ENCODE measurements at places on chromosomes 2 and 18.

DNA sequence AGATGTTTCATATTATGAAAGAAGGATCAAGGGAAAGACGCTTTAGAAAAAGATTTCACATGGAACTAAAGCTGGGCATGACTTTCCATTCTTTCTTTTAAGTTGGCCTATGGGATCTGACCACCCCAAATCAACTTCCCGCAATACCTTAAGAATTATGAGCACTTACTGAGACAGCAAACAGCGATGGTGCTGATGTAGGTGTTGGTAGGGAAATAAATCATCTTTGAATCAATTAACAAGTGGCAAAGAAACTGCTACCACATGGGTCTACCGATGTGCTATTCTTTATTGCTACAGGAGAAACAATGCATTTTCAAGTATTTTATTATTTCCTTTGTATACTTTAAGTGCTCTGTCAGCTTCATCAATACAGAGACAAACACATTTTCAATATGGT is 239.6 kb downstream of the PIEZO2 start:
- no peak for DNase-seq

DNA sequence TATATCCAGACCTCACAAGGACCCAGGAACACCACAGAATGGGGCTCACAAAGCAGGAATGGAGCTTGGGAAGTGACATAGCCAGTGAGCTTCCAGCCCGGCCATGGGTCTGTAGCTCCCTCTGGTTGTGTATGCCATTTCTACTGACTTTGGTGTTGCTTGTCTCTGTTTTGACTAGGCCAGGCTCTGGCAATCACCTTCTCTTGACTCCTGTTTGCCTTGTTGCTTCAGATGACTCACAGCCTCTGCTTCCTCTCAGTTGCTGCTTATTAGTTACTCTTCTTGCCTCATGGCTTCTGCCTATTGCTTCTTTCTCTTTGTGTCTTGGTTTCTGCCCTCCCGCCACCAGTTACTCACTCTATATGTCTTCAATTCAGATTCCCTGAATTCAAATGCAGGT is 15.8 kb upstream of the IER3IP1 start:
- no peak for DNase-seq

GRCh38 chr2:85326406-85327159 is 1.2 kb downstream of the TGOLN2 start:
- no peak for DNase-seq

DNA sequence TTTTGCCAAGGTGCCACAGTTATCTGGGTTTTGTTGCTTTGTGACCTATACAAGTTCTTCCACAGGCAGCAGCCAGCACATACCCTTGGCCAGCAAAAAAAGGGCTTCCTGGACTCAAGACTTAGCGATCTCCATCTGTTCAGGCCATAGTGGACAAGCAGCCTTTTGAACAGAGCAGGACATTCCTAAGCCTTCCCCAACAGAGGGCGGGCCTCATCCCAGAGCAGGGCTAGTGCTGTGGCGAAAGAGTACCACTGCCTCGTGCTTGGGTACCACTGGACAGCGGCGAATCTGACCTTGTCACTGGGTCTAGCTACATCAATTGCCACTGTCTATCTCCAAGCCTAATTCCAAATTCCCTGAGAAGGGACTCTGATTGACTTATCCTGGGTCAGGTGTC is 56.4 kb downstream of the NAB1 start:
- DNase-seq, result no peak

- no peak for DNase-seq
These were observed 16.0 kb upstream of the SKA1 start for GRCh38 chr18:50358844-50359243.

DNA sequence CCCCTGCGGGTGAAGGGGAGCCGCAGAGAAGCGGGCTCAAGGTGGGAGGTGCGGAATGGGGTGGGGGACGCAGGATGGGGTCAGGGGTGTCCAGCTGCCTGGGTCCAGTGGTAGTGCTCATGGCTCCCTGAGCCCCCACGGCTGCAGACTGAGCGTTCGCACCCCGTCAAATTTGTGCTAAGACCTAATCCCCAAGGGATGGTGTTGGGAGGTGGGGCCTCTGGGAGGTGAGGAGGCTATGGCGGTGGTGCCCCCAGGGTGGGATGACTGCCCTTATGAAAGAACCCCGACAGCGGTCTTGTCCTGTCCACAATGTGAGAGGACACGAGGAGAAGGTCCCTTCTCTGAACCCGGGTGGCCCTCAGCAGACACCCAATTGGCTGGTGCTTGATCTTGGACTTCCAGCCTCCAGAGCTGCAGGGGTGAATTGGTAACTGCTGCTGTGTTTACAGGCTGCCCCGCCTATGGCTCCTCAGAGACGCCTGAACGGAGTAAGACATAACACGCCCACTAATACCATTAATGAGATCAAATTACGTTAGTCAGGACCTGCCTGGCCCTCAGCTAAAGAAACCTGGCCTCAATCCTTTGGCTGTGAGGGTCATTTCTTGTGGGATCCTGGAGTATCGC is 42.6 kb downstream of the PXDN start:
- no peak for DNase-seq

DNA sequence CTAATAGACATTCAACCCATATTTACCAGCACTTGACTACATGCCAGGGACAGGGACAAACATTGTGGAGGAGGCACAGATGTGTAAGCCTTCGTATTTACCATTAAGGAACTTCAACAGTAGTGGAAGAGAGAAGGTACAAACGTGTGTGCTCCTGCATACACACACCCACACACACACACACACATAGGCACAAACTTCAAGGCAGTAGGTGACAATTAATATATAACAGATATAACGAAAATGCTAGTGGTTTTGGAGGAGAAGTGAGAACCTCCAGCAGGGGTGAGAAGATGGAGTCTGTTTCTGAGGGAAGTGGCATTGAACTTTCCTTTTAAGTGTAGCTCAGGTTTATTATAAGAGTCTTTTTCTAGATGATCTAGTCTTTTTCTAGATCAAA is 231.1 kb downstream of the SETBP1 start:
- no peak for DNase-seq

- no peak for DNase-seq
These were observed 38.6 kb downstream of the SNED1 start for GRCh38 chr2:241036964-241037421.

DNA sequence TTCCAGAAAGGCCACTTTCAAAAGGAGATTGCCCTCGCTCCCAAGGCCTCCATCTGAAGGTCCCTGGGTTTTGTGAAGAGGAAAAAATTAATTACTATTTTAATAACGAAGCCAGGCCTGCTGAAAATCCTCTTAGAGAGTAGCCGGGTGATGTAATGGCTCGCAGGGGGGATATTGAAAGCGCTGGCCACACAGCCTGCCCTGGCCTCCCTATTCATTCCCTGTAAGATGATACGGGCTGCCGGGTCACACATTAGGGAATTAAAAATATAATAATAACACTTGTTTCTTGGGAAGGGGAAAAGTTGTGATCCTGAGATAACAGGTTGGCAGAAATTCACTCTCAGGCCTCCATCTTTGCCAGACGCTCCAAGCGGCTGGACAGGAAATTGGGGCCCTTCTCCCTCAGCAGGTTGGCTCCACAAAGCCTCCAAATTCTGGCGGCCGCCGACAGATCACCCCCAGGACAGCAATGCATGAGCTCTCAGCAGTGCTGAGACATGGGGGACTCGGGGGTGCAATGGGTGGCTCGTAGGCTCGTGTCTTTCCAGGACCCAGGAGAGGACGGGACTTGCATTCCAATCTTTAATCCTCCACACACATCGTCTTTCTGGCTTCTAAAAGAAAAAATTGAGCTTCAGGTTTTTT is 299.9 kb upstream of the SALL3 start:
- no peak for DNase-seq

DNA sequence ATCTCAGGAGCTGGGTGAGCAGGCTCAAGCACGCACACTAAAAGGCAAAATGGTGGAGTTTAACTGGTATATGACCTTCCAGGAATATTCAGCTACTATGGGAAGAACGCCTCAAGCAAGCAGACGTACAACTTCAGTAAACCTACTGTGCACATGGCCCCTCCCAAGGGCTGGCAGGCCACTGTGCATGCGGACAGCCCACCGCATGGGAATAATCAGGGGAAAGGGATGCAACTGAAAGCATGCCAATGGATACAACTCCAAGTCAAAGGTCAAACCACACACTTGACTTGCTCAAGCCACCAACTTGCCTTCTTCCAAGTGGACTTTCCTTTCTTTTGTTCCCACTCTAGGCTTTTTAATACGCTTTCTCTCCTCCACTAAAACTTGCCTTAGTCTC is 121.6 kb upstream of the SNTG2 start:
- DNase-seq, result no peak

DNA sequence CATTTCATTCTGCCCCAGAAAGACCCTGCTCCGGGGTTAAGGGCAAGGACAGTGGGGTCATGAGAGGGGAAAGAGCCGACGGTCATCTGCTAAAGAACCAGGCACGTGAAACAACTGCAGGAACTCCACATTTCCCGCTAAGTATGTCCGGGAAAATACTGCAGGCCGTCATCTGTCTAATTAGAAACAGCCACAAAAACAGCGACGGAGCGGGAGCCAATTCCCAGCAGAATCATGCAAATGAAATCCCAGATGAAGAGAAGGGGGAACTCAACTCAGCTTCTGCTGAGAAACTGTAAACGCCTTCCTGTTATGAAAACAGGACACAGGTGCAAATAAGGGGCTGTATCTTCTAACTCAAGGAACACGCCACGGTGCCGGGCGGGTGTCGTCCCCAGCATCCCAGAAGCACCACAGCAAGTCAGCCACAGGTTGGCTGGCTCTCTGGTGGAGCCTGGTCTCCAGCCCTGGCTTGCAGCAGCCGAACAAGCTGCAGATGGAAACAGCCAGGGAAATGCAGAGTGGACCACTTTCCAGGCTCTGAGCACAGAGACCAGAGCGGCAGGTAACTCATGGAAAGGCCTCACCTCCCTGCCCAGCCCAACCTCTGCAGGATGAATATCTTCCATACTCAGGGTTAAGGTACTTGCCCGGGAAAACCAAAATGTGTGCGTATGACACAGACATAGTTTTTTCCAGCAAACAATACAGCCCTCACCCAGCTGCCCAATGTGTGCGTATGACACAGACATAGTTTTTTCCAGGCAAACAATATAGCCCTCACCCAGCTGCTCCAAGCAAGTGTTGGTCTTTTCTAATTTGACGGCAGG is 28.9 kb downstream of the PXDN start:
- DNase-seq, result peak; percentile 26

GRCh38 chr2:43293744-43294695 is 67.6 kb upstream of the ZFP36L2 start:
- DNase-seq, result no peak

DNA sequence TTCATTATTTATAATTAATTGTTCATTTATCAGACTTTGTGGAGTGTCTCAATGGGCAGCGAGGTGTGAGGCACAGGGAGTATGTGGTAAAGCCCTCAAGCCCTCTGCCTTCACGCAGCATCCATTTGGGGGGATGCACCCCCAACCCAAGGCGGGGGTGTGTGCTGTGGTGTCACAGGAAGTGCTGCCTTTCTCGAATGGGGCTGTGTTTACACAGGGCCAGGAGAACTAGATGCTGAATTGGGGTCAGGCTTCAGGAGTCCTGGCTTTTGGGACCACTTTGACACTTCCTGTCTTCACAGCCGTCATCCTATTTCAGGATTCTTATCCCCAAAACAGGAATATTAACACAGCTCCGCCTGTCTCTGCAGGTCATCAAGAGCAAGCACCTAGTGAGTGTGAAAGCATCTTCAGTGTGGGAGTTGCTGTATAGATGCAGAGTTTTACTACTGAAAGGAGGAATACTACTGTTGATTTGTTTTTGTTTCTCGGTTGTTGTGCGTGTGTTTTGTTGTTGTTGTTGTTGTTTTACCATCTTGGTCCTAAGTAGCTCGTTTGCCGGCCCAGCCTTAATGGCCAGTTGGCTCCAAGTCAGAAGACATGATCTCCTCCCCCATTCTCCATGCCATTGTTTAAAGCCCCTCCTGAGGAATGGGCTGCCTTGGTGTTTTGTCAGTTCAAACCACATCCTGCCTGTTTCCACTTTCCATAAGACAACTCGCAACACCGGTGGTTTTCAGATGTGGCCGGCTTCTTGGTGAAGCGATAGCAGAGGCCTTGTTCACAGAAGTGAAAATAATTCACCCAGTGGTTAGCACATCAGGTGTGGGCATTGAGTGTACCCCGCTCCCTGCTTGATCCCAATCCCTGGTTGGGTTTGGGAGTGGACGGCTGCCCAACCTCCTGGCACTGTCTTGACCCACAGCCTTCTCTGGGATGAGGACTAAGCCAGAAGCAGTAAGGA is 221.3 kb downstream of the BCL2 start:
- DNase-seq, result no peak

- no peak for DNase-seq
These were observed 22.7 kb downstream of the CYB5A start for GRCh38 chr18:74268933-74269620.

All from NCI-H2029 treated with DMSO at 0.1 percent for 48 hours (cell line).